ENCODE measurements at places on chromosomes 1 and 21. TPM values are rescaled to one million over a fixed set of nuclear protein-coding genes. Genes with fewer than 3 reads are reported as not detected.

FAM72A gene
- 19.2 TPM for total RNA-seq

LDLRAD2 gene
- not detected for total RNA-seq

MTF2 gene
- 44.8 TPM for total RNA-seq

SLAMF9 gene
- not detected for total RNA-seq

ERG gene
- total RNA-seq, result not detected

CDK18 gene
- 1.6 TPM for total RNA-seq

ANXA9 gene
- not detected for total RNA-seq

IL19 gene
- total RNA-seq, result not detected

LCE3D gene
- not detected for total RNA-seq

TFAP2E gene
- total RNA-seq, result 0.58 TPM

BTBD19 gene
- total RNA-seq, result 8.5 TPM

F5 gene
- total RNA-seq, result 9.4 TPM

GJA8 gene
- not detected for total RNA-seq

CXADR gene
- total RNA-seq, result 0.78 TPM

STRIP1 gene
- total RNA-seq, result 40.8 TPM

DNAJC6 gene
- 1.3 TPM for total RNA-seq

TSTD1 gene
- total RNA-seq, result 60.7 TPM

TMEM240 gene
- total RNA-seq, result 0.45 TPM

Data from activated naive CD4-positive, alpha-beta T cell treated with anti-CD3 and anti-CD28 coated beads, Interleukin-2, amount 10 ng/mL, durations not matched to agents 5 hours and 36 hours (primary cell).